ENCODE measurements at places on chromosomes 1 and 21. TPM values are rescaled to one million over a fixed set of nuclear protein-coding genes. Genes with fewer than 3 reads are reported as not detected.
A peak's percentile ranks its signal among the peaks of the same experiment; 100 is the strongest.

DNA sequence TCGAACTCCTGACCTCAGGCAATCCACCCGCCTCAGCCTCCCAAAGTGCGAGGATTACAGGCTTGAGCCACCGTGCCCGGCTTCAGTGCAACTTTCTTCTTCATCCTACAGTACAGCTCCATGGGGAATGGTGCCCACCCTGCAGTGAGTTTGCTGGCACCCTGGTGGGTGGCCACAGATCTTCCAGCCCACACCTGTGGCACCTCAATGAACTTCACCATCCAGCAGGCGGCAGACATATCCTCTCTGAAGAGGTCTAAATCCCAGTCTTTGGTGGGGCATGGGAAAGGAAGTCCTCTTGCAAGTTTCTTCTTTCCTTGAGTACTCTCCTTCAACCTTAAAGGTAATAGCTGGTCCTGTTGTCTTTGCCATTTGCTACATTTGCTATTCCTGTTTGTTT is 18.1 kb upstream of the ZBTB8A start:
- no peaks in the 10 kb centered on the region for H3K27me3 ChIP-seq
- no peaks in the 10 kb centered on the region for H3K36me3 ChIP-seq
- H3K4me1 ChIP-seq: peaks cover 4% of the 10 kb centered on the region
- no peak for DNase-seq
- H3K27ac ChIP-seq: no peak overlapping the region
- H3K4me3 ChIP-seq: no peak overlapping the region

- H3K27ac ChIP-seq: no peak overlapping the region
- no peak overlapping the region for H3K4me3 ChIP-seq
- H3K27me3 ChIP-seq: no peaks in the 10 kb centered on the region
- no peaks in the 10 kb centered on the region for H3K4me1 ChIP-seq
- no peak for DNase-seq
Observed at GRCh38 chr1:207397525-207397926, 56.6 kb upstream of the CR2 start.

DNA sequence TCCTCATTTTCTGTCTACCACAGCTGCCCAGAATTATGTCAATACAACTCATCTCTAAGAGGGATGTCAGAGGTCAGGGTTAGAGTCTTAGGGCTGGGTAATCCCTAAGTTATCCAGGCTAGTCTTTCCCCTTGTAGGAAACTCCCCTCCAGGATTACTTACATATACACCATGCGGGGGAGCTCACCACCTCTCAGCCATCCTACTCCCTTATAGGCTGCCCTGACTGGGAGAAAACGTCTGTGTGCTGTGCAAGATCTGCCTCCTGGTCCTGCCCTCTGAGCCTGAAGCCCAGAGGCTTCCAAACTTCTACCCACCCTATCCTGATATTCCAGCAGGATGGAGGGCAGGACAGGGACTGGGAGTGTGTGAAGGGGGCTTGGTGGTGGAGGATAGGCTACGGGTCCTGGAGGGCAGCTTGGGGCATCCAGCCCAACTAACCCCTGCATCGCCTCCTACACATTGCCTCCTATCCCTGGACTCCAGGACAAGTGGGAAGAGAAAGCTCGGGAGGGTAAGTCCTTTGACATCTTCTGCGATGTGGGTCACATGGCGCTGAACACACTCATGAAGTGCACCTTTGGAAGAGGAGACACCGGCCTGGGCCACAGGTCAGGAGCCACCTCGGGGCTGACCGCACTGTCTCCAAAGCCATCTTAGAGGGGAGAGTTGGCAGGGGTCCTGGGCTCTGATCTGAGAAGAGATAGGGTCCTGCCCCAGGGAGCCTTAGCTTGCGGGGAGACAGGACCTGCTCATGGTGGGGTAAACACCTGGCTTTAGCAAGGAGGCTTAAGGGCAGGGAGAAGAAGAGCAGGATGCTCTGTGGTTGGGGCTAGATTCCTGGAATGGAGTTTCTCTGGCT is 14.4 kb downstream of the CYP4B1 start:
- no peaks in the 10 kb centered on the region for H3K4me1 ChIP-seq
- no peak for DNase-seq
- H3K36me3 ChIP-seq: no peaks in the 10 kb centered on the region
- H3K27ac ChIP-seq: no peak overlapping the region
- no peak overlapping the region for H3K4me3 ChIP-seq
- H3K27me3 ChIP-seq: no peaks in the 10 kb centered on the region

GRCh38 chr1:12296016-12296415 is 66.2 kb downstream of the VPS13D start:
- no peaks in the 10 kb centered on the region for H3K27me3 ChIP-seq
- no peak overlapping the region for H3K4me3 ChIP-seq
- H3K36me3 ChIP-seq: peaks cover 23% of the 10 kb centered on the region
- H3K27ac ChIP-seq: no peak overlapping the region
- DNase-seq: no peak

- H3K27ac ChIP-seq: no peak overlapping the region
- no peak overlapping the region for H3K4me3 ChIP-seq
- peak; percentile 46 for DNase-seq
- peaks cover 24% of the 10 kb centered on the region for H3K4me1 ChIP-seq
Observed at GRCh38 chr21:42299324-42300044, 15.7 kb downstream of the TFF3 start.

- peaks cover 5% of the 10 kb centered on the region for H3K4me1 ChIP-seq
- H3K27ac ChIP-seq: no peak overlapping the region
- peak overlapping the region; percentile 71 for H3K4me3 ChIP-seq
- no peaks in the 10 kb centered on the region for H3K36me3 ChIP-seq
Observed at GRCh38 chr1:85465786-85466134, 801 bp upstream of the DDAH1 start.

Gene OPN3
- total RNA-seq: 13.6 TPM

Gene SV2A
- 2.7 TPM for total RNA-seq
